Esophagus squamous epithelium (tissue), 5 donors: ENCODE measurements at places on chromosomes 4 and X.

GRCh38 chr4:107719207-107719921 lies 670 bp downstream of the PAPSS1 start:
- H3K36me3 ChIP-seq: no peaks in the 10 kb centered on the region
- DNase-seq: no peak
- no peaks in the 10 kb centered on the region for H3K27me3 ChIP-seq

DNA sequence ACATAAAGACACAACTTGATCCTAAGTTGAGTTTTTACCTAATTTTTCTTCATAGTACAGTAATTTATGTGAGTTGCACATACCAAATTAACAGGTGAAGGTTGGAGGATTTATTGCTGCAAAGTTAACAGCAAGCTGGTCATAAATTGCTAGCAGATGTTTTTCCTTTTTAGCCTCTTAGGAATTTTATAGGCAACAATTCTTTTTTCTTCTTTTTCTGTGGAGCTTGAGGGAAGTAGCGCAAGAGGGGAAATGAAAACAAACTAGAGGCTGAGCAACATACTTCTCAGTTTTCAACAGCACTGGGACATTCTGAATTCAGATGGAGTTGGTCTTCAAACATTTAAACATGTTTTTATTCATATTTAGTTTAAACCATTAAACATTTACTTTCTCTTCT lies 63.7 kb upstream of the TLR2 start:
- H3K27ac ChIP-seq: no peak overlapping the region
- H3K4me1 ChIP-seq: no peaks in the 10 kb centered on the region
- H3K4me3 ChIP-seq: no peak overlapping the region

DNA sequence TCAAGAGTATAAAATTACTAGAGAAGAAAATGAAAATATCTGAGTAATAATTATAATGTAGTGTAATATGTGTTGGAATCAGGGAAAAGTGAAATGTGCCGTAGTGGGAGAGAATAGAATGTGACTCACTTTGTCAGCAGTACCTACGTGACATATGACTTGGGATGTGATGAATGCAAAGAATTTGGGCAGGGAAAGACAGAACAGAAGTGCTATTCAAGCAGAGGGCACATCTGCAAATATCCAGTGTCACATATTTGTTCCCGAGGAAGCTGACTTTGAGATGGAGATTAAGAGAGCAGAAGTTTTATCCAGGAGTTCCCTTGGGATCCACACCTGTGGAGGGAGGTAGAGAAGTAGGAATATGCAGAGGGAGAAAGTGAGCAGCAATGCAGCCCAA lies 69.3 kb upstream of the HS3ST1 start:
- H3K27me3 ChIP-seq: no peaks in the 10 kb centered on the region
- DNase-seq: no peak
- H3K4me3 ChIP-seq: no peak overlapping the region
- H3K36me3 ChIP-seq: no peaks in the 10 kb centered on the region
- peaks cover 9% of the 10 kb centered on the region for H3K4me1 ChIP-seq

DNA sequence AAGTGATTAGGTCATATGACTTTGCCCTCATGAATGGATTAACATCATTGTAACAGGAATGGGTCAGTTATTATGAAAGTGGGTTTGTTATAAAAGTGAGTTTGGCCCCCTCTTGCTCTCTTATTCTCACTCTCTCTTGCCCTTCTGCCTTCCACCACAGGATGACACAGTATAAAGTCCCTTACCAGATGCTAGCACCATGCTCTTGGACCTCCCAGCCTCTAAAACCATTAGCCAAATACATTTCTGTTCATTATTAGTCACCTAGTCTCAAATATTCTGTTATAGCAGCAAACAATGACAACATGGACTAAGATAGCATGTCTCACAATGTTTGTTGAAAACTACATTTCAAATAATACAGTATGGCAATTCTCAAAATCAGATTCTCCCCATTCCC lies 59.7 kb downstream of the RWDD4 start:
- DNase-seq: no peak
- no peak overlapping the region for H3K27ac ChIP-seq
- no peaks in the 10 kb centered on the region for H3K36me3 ChIP-seq
- H3K27me3 ChIP-seq: no peaks in the 10 kb centered on the region
